Left ventricle myocardium superior (tissue), 1 donor: ENCODE measurements at places on chromosomes 4 and X. TPM values are rescaled to one million over a fixed set of nuclear protein-coding genes. Genes with fewer than 3 reads are reported as not detected.

PDGFRA gene
- total RNA-seq: 21.6 TPM

- no peak for DNase-seq
These were observed 182.2 kb upstream of the TEX13C start for GRCh38 chrX:125137521-125137920.

GRCh38 chr4:160276785-160277325 lies 1174.0 kb downstream of the RAPGEF2 start:
- no peak for DNase-seq

GRCh38 chrX:54134269-54134668 lies 48.8 kb downstream of the FAM120C start:
- DNase-seq: no peak

DNA sequence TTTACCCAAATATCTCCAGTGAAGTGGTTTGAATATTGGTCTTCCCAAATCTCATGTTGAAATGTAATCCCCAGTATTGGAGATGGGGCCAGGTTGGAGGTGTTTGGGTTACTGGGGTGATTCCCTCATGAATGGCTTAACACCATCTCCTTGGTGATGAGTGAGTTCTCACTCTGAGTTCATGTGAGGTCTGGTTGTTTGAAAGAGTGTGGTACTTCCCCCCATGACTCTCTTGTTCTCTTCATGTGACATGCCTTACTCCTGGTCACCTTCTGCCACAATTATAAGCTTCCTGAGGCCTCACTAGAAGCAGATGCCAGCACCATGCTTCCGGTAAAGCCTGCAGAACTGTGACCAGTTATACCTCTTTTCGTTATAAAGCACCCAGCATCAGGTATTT lies 32.9 kb upstream of the OTUD4 start:
- DNase-seq: no peak

GRCh38 chr4:21768349-21769310 lies 179.9 kb downstream of the KCNIP4 start:
- DNase-seq: no peak

- DNase-seq: no peak
These were observed 26.3 kb upstream of the ZMAT1 start for GRCh38 chrX:101958139-101958538.

DNA sequence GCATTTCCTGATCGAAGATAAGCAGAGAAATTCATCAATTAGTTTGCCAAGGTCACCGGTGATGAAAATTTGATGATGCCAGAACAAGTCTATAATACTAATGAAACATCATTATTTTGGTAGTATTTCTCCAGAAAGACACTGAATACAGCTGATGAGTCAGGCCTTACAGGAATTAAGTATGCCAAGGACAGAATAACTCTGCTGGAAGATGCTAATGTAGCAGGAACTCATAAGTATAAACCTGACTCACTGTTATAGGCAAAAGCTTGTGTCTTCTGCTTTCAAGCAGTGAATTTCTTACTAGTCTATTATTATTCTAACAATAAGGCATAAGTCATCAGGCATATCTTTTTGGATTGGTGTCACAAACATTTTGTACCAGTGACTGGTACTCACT lies 1825.1 kb upstream of the IGFBP7 start:
- DNase-seq: no peak
